ENCODE measurements at places on chromosomes 7 and 10. TPM values are rescaled to one million over a fixed set of nuclear protein-coding genes. Genes with fewer than 3 reads are reported as not detected.

AEBP1 gene
- 15.5 TPM for total RNA-seq

NPFFR1 gene
- total RNA-seq, result not detected

OPN1SW gene
- not detected for total RNA-seq

WEE2 gene
- total RNA-seq, result not detected

SOSTDC1 gene
- not detected for total RNA-seq

AKR1C4 gene
- total RNA-seq, result not detected

MUC12 gene
- total RNA-seq, result 0.92 TPM

HOXA3 gene
- total RNA-seq, result 1.8 TPM

CPN1 gene
- not detected for total RNA-seq

VWC2 gene
- not detected for total RNA-seq

PTER gene
- total RNA-seq, result 15.3 TPM

NAT16 gene
- not detected for total RNA-seq

HMX2 gene
- total RNA-seq, result not detected

AMZ1 gene
- 0.28 TPM for total RNA-seq

MYOZ1 gene
- total RNA-seq, result 0.14 TPM

AKR1C1 gene
- 321 TPM for total RNA-seq

PNLIPRP1 gene
- not detected for total RNA-seq

EGR2 gene
- total RNA-seq, result 0.14 TPM

GRM3 gene
- not detected for total RNA-seq

NKX2-3 gene
- not detected for total RNA-seq

SPDYE8 gene
- not detected for total RNA-seq

IDI2 gene
- not detected for total RNA-seq

PWWP2B gene
- total RNA-seq, result 8.3 TPM

RINT1 gene
- total RNA-seq, result 10.8 TPM

VSTM4 gene
- 9.1 TPM for total RNA-seq

LFNG gene
- total RNA-seq, result 0.43 TPM

CALHM3 gene
- not detected for total RNA-seq

LIPN gene
- not detected for total RNA-seq

PLCE1 gene
- 0.55 TPM for total RNA-seq

BET1 gene
- 35.7 TPM for total RNA-seq

COL17A1 gene
- 0.74 TPM for total RNA-seq

GDF2 gene
- not detected for total RNA-seq

EIF5AL1 gene
- total RNA-seq, result 0.18 TPM

ATOH7 gene
- not detected for total RNA-seq

GNGT1 gene
- total RNA-seq, result 0.37 TPM

SSC4D gene
- 0.28 TPM for total RNA-seq

MYOF gene
- total RNA-seq, result 218 TPM

PLA2G12B gene
- total RNA-seq, result not detected

RARRES2 gene
- total RNA-seq, result 46.9 TPM

LIPA gene
- 64.1 TPM for total RNA-seq

ABCC2 gene
- total RNA-seq, result 1.6 TPM

PRF1 gene
- total RNA-seq, result under 0.01 TPM

TFPI2 gene
- 178 TPM for total RNA-seq

GJD4 gene
- not detected for total RNA-seq

PTEN gene
- 169 TPM for total RNA-seq

AZGP1 gene
- total RNA-seq, result 0.09 TPM

CPED1 gene
- total RNA-seq, result 40.5 TPM

NANOS1 gene
- 0.14 TPM for total RNA-seq

PILRA gene
- total RNA-seq, result 0.28 TPM

IKZF1 gene
- total RNA-seq, result not detected

TMEM196 gene
- not detected for total RNA-seq

GARIN1A gene
- total RNA-seq, result 0.43 TPM

CREM gene
- 24.7 TPM for total RNA-seq

ADARB2 gene
- total RNA-seq, result not detected

NKX6-2 gene
- total RNA-seq, result not detected

MET gene
- 12.9 TPM for total RNA-seq

All from smooth muscle cell of bladder (primary cell).